Stromal cell of bone marrow (primary cell): ENCODE measurements at places on chromosomes 5 and 9.

- DNase-seq: no peak
These were observed 163.2 kb downstream of the SLC28A3 start for GRCh38 chr9:84177407-84177806.

DNA sequence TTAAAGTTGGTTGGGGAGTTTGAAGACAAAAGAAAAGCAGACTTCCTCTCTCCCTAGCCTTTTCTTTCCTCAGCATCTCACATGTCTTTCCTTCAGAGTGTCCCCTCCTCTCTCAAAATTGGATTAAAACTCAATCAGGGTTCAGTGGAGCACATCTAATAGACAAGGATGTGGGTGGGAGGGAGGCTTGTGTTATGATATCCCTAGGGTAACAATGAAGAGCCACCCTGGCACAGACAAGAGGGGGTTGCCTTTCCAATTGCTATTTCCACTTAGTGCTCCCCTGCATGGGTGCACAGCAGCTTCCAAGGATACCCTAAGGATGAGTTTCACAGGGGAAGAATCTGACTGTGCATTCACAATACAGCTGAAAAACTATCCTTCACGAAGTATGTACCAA lies 585.2 kb upstream of the C9orf72 start:
- DNase-seq: no peak

DNA sequence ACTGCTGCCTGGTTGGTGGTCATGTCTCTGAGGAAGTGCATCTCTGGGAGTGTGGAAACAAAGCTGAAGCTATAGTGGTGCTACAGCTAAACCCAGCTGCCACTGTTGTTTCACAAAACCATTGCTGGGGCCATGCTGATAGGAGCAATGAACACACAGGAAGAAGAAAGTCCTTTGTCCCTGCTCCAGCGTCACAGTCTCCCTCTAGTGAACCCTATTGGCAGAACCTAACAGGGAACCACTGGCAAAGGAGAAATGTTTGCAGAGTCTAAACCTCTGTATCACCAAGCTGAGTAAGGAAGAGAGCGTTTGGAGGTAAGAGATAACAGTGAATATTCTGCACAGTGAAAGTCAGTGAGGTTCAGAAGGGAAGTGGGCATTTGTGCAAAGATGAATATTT lies 244.0 kb downstream of the YTHDC2 start:
- DNase-seq: no peak

GRCh38 chr5:3121813-3122212 lies 370.3 kb upstream of the IRX2 start:
- no peak for DNase-seq

DNA sequence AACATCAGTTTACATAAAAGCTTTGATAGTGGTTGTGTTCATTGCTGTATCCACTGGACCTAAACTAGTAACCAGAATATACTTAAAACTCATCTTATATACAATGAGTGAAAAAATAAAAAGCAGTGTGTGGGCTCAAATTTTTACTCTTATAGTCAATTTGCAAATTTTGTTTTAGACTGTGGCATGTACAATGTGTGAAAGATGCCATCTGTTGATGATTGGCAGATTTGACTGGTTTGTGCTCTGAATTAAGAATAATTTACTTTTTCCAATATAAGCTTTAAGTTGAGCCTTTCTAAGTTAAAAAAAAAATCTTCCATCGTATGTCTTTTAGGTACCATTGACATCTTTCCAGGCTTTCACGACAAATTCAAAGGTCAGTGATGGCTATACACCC lies 42.4 kb upstream of the F2RL1 start:
- no peak for DNase-seq
